ENCODE measurements at places on chromosomes 2 and 18.

- DNase-seq = peak; percentile 18
Measured at GRCh38 chr2:137865954-137866540, 98.2 kb upstream of the HNMT start.

GRCh38 chr2:102620332-102620731, 979 bp downstream of the SLC9A2 start:
- no peak for DNase-seq

GRCh38 chr2:20622296-20622686, 28.6 kb downstream of the HS1BP3 start:
- no peak for DNase-seq

- no peak for DNase-seq
Measured at GRCh38 chr2:143934626-143935481, 585.1 kb downstream of the ZEB2 start.

DNA sequence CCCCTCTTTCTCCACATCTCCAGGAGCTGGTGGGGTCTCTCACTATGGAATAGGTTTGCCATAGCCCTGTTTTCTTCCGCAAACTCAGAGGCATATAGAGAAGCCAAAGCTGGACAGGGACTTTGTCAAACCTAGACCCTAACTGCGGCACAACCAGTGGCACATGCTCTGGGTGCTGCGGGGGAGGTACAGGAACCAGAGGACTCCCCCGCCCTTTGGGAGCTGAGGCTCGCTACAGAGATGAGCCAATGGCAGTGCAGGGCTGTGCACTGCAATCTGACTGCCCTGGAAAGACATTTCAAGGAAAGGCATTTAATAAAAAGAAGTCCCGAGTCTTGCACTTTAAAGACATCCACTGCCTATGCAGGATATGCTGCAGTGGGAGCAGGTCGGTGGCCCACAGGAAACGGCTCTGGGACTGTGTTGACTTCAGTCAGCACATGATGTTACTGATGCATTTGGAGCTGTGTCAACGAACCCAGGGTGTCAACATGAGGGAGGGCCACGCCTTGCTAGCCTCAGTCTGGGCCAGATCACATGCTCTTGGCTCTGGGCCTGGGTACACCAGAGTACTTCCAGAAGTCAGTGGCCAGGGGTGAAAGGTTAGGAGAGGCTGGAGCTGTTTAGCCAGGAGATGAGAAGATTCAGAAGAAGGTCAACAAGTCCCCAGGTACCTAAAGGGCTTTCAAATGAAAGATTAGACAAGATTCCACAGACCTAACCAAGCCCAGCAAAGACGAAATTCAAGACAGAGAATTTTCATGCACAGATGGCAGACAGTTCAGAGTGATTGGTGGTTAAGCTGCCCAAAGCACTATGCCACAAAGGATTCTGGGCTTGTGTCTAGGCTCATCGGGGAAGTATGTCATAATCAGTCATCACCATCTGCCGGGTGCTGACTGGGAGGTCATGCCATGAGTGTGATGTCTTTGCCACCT, 8.2 kb downstream of the SLC35F6 start:
- DNase-seq = peak; percentile 19

DNA sequence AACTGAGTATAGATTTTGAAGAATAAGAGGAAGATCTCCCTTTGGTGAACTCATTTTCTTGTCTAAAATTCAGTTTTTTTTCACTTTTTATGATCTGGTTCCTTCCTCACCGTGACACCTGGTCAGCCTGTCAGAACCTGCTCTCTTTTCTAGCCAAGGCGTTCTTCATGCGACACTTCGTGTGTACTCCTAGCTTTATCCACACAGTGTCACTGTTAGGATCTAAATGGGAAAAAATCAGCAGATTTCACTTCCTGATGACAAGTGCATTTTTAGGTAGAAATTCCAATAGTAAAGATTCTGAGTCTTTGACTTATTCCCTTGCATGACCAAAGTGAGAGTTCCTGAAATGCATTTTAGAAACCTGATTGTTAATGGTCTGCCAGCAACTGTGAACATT, 89.8 kb downstream of the KLHL14 start:
- no peak for DNase-seq

DNA sequence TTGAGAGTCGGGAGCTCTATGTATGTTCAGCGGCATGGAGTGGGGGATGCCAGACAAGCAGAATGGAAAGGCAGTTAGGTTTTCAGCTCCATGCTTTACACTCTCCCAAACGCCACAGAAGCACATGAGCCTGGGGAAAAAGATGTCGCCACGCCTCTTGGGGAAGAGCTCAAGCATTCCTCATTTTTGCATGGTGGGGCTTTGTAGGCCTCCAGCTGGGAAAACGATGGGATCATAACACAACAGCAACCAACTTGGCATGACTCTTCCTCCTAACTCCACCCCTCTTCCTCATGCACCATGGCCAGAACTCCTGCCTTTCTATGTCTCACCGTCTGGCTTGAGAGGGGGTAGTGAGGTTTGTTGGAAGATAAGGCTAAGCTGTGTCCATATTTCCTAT, 102.6 kb downstream of the PAX3 start:
- no peak for DNase-seq

- no peak for DNase-seq
Measured at GRCh38 chr2:125643128-125643527, 1012.8 kb upstream of the GYPC start.

- DNase-seq = no peak
Measured at GRCh38 chr2:71005271-71006202, 10.9 kb upstream of the TEX261 start.

Data from CD4-positive, alpha-beta T cell treated with Interleukin-1 beta for 1 hour (primary cell).